ENCODE measurements at places on chromosomes 6 and 20. TPM values are rescaled to one million over a fixed set of nuclear protein-coding genes. Genes with fewer than 3 reads are reported as not detected.

The ZNF311 gene
- 0.16 TPM for total RNA-seq

The BCKDHB gene
- 20.5 TPM for total RNA-seq

The PMEPA1 gene
- total RNA-seq = 2.2 TPM

The LST1 gene
- total RNA-seq = 18.2 TPM

The CST2 gene
- not detected for total RNA-seq

The ERVFRD-1 gene
- not detected for total RNA-seq

The CLPSL2 gene
- 0.74 TPM for total RNA-seq

- DNase-seq = no peak
Observed at GRCh38 chr20:53559816-53560215, 33.8 kb downstream of the ZNF217 start.

GRCh38 chr20:49768204-49769047 lies 44.2 kb upstream of the SLC9A8 start:
- DNase-seq = no peak

GRCh38 chr20:44742304-44743079 lies 3.2 kb upstream of the KCNK15 start:
- DNase-seq = no peak

DNA sequence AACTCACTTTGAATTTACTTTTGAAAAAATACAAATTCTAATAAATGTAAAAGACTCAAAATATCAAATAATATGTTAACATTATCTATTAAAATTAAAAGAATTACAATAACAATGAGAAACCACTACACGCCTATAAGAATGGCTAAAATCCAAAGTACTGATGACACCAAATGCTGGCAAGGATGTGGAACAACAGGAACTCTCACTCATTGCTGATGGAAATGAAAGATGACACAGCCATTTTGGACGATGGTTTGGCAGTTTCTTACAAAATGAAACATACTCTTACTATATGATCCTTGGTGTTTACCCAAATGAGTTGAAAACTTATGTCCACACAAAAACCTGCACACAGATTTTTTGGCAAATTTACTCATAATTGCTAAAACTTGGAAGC lies 15.6 kb upstream of the STX11 start:
- DNase-seq = no peak

DNA sequence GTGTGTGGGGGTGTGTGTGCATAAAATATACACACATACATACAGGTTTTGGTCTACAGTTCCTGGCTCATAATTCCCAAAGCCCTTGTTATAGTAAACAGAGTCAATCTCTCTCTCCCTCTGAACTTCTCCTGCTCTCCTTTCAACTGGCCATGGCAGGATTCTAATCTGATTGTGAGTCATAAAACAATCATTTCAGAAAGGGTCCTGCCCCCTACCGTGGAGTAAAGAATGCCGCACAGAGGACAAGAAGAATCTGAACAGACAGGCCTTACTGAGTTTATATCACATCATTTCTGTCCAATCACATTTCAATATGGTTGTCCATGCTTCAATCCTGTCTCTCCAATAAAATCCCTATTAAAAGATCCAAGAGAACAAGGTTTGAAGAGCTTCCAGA lies 416.9 kb downstream of the FRK start:
- no peak for DNase-seq

GRCh38 chr6:34200340-34200971 lies 36.2 kb upstream of the HMGA1 start:
- DNase-seq = no peak

DNA sequence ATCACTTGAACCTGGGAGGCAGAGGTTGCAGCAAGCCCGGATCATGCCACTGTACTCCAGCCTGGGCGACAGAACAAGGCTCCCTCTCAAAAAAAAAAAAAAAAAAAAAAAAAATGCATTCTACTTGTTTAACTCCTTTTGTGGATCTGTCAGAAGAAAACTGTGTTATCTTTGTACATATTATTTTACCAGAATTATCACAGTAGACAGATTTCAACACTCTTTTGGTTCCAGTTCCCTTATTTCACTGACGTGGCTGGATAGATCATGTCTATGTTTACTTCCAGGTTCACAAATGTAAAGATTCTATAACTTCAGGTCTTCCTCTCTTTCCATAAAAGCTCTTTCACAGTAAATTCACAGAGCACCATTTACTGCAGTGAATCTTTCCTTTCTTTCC lies 18.4 kb downstream of the NUDT3 start:
- no peak for DNase-seq

GRCh38 chr20:63957004-63957689 lies 931 bp upstream of the UCKL1 start:
- DNase-seq = peak; percentile 85

DNA sequence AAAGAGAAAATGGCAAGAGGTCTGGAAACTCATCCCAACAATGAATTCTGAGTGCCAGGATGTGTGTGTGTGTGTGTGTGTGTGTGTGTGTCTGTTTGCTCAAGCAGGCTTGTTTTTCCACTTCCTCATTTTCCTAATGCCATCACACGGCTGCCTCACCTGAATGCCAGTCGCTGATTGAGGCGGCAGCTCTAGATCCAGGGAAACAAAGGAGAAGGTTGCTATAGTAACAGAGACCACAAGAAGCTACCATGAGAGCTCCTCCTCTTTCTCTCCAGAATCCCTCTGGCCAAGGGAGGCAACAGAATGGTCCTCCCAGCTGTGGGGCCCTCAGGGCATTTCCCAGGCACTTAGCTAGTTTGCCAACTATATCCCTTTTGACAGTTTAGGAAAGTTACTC lies 241.1 kb upstream of the TSHZ2 start:
- DNase-seq = no peak

DNA sequence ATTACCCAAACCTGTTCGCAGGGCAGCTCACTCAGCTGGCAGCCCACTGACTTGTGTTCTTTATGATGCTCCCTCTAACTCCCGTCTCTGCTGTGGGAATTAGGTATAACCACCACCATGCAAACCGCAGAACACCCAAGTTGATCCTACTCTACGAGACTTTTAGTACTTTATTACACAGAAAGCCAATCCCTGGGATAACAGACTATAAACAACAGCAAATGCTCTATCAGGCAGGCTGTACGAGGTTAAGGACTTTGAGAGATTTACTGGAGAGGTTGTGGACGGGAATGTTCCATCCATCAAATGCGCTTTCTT lies 241.1 kb downstream of the FOXC1 start:
- DNase-seq = no peak

DNA sequence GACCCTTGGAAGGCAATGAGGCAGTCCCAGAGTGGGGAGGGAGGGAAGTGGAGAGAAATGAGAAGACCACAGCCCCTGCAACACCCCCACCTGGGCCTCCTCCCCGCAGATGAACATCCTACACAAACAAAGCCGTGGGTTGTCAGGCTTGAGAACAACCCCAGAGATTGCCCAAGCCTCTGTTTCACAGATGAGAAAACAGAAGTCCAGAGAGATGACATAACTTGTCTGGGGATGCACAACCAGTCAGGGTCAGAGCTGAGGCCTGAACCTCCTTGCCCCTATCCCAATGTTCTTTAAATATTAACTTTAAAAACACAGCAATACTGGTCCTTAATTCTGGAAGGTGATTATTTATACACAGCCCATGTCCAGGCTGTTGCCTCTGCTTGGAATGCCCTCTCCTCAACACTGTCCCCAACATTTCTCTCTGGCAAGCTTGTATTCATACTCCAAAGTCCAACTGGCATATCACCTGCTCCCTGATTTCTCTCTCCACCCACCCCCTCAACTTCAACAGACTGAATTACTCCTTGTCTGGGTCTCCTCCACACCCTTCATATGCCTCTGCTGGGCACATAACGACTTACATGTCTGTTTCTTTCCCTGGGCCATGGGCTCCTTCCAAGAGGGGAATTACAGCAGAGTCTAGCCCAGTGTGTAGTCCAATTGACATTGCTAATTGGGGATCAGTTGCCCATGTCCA lies 135.5 kb upstream of the LRFN2 start:
- no peak for DNase-seq

- DNase-seq = no peak
Observed at GRCh38 chr6:143074670-143075318, 14.1 kb downstream of the AIG1 start.

- DNase-seq = no peak
Observed at GRCh38 chr20:62707276-62707920, 1.2 kb upstream of the NTSR1 start.

DNA sequence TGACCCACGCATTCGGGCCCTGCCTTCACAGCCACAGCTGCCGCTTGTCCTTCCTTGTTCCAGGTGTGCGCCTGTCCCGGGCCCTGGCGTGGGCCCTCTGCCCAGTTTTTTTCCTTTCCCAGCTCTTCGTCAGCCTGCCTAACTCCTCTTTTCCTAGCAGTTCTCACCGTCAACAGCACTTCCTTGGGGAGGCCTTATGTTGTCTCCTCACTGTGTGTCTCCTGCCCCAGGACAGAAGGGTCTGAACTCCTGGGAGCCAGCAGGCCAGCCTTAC lies 71.8 kb downstream of the CDS2 start:
- DNase-seq = no peak

- no peak for DNase-seq
Observed at GRCh38 chr6:127869772-127870404, 31.0 kb downstream of the THEMIS start.

GRCh38 chr6:27312146-27312949 lies at the start of gene POM121L2:
Gene POM121L2, minus strand, starts transcription at chr6:27312273. Its CDS starts 103 bp downstream, at chr6:27312170.
- DNase-seq = peak; percentile 56

DNA sequence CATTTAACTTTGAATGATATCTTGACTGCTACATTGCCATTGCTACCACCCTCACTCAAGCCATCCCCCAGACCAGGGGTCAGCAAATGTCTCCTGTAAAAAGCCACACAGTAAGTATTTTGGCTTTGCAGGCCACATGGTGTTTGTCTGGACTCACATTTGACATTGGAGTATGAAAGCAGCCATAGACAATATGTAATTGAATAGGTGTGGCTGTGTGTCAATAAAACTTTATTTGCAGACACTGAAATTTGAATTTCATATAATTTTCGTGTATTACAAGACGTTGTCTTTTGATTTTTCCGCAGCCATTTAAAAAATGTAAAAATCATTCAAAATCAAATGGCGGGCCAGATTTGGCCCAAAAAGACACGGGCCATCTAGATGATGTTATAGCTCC lies 36.3 kb upstream of the OCSTAMP start:
- DNase-seq = no peak

DNA sequence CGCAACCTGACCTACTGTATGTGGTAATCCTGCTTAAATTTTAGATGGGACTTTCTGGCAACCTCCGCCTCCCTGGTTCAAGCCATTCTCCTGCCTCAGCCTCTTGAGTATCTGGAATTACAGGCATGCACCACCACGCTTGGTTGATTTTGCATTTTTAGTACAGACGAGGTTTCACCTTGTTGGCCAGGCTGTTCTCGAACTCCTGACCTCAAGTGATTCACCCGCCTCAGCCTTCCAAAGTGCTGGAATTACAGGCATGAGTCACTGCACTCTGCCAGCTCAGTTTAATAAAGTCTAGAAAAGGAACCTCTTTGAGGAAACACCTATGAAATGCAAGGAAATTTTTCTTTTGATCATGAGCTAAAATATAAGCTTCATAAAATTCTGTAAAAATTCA lies 9.0 kb upstream of the PLCB4 start:
- DNase-seq = no peak

DNA sequence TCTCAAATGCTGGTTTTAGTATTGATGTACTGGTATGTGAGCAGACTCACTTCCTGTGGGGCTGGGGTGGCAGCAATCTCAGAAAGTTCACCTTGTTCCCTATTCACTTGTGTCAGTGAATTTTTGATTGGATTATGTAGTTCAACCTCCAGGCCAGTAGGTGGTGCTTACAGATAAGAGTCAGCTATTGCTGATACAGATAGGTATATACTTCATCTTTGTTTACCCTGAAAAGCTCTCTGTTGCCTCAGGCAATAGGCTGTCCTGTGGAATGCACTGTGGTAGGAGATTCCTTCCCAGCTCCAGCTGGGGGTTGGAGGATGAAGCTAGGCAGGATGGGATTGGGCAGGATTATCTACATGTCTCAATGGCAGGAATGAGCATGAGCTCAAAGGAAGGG lies 851.2 kb upstream of the EYS start:
- DNase-seq = no peak

DNA sequence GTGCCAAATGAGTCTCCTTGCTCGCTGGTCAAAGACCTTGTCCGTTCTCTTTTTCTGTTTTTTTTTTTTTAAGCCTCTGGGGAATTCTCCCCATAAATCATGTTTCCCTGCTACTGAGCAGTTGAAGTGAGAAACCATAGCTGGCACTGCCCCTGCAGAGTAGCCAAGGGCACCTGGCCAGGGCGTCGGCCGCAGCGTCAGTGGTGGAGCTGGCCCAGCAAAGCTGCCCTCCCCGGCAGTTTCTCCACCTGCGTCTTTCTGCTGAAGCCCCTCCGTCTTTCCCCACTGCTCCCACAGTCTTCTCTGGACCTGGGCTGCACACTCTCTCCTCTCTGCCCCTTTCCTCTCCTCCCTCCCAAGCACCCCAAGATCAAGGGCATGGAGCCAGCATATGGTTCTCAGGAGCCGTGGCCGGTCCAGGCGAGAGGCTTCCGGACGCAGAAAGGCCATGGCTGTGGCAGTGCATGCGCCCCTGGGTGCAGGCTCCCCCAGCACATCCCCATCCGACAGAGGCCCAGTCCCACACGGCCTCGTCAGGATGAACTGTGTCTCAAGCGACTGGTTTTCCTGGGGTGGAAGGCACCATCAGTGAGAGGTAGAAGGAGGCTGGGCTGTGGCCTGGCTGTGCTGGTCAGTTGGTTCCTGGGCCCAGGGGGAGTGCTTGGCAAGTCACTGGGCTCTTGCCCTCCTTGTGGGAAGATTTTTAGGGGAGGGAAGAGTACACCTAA lies 218.1 kb downstream of the ERMARD start:
- no peak for DNase-seq

DNA sequence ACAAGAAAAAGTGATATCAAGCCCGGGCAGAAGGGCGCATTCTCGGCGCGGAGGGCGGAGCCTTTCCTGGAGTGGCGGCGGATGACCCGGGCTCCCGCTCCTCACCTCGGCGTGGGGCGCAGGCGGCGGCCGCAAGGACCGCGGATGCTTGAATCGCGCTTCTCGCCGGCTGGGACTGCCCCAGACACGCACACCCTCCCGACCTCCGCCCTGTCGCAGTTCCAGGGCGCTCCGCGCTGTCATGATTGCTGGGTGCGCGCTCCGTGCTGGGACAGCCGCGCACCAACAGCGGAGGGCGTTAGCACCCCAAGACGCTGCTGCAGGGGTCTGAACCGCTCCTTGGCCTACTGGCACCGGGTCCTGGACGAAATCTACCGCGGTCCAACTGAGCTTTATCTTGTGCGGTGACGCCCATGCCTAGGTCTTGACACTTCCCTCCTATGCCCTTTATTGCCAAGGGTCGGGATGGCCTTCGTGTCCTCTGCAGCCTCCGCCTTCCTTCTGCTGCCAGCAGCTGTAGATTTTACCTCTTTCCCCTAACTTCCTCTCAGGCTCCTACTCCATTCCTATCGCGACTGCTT lies 43.3 kb downstream of the IRAK1BP1 start:
- no peak for DNase-seq
